ENCODE measurements at places on chromosomes 16 and 17.

GRCh38 chr16:4159726-4160125 is 43.5 kb upstream of the ADCY9 start:
- no peak for DNase-seq

DNA sequence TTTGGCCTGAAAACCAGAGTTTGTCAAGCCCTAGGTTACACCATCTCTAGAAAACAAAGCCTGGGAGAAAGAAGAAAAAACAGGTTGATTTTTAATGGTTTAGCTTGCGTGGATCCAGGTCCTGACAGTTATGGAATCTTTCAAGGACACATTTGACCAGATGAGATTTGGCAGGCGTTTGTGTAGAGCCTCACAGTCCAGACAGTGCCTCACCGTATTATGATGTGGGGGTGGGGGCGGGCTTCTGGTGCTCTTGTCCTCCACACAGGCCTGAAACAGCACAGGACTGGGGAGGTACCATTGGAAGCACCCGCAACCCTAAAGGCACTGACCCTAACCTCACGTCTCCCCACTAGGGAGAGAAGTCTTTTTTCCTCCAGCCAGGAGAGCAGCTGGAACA is 19.6 kb downstream of the MVP start:
- DNase-seq: no peak

- no peak for DNase-seq
These were observed 187.7 kb downstream of the CBLN1 start for GRCh38 chr16:49093939-49094338.

DNA sequence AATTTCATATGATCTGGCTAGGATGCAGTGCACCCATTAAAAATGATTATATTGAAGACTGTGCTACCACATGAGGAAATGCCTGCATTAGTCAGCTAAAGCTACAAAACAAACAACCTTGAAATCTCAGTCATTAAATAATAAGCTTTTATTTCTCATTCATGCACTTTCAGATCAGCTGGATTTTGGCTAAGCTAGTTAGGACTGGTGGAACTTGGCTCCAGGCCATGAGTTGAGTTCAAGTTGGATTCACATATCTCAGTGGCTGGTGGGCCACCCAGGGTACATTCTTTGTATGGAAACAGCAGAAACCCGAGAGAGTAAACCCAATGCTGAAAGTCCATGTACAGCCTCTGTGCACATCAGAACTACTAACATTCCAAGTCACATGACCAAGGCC is 6.4 kb upstream of the SLFN12L start:
- DNase-seq: no peak

- DNase-seq: no peak
These were observed 14.7 kb downstream of the KCTD19 start for GRCh38 chr16:67311607-67312488.

- no peak for DNase-seq
These were observed 10.3 kb upstream of the MED9 start for GRCh38 chr17:17466511-17466910.

Measured in stimulated activated CD8-positive, alpha-beta memory T cell treated with anti-CD3 and anti-CD28 coated beads, Interleukin-15, amount 100 ng/mL, for 1 hour (primary cell).